ENCODE measurements at places on chromosomes 5 and 9.

DNA sequence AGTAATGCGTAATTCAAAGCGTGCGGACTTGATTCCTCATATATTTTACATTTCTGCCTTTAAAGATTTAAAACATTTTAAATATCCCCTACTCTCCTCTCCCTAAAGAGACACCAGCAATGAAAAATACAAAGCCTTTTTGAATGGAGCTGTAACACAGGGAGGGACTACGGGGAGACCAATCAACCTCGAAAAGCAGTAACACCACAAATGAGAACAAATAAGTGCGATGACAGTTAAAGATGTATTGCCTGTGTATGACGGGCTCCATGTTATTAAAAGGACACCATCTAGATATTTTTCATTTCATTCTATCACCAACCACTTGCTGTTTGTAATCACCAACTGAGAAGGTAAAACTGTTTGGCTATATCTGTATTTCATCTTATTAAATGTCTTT is 230.3 kb upstream of the TBCA start:
- DNase-seq = no peak

DNA sequence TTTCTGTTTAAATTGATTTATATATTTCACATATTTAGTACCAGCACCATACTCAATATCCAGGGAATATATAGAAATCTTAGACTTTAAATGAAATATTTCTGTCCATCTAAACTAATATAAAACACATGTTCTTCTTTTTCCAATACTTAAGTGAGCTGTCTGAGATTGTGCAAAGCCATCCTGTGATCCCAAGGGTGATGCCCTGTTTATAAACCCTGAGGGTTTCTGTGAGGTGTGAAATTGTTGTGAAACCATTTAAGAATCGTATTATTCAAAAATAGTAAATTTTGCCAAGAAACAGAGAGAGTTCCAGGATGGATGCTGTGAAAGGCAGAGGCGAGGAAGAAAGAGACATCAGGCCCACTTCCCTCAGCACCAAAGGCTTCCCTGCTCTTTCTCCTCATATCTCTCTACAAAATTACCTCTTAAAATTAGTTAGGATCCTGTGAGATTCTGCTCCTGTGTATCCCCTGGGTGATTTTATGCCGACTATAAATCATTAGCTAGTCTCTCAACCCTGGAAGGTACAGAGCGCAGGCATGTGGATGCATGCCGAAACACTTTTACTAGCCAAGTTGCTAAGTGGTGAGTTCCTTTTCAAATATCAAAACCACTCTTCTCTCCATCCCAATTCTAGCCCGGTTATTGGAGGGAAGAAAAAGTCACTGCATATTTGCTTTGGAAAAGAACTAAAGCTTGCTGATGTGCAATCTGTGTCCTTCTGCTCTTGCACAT is 183.0 kb downstream of the GLIS3 start:
- no peak for DNase-seq

DNA sequence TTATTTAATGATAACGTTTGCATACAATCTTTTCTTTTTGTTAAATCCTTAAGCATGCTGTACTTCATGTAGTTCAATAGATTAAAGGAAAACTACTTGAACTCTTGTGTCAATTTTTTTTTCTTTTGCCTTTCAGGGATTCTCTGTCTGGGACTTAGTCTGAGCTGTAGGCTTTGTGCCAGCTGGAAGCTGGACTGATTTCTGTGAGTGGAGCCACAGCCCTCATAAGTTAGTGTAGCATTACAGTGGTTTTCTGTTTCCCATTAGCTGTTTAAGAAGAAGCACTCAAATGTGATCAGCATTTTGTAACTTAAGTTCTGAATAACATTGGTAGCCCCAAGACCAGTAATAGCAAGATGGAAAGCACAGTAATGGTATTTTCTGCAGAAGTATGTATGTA is 330.6 kb upstream of the MEF2C start:
- DNase-seq = no peak

DNA sequence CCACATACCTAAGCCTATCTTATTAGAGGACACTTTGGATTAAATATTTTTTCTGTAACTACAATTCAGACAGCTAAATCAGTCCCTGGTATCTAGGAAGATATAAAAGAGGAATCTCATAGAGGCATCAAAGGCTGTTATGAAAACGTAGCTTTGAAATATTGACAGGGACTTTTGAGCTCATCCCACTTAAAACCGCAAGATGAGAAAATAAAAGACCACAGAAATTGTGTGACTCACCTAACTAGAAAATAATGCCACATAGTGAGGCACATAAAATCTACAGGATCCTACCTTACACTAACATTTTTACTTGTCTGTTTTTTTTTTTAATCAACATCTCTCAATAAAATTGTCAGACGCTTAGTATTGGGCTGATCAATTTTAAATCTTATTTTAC is 686.5 kb upstream of the COX7C start:
- DNase-seq = no peak

GRCh38 chr5:177447611-177448243 is 1.1 kb downstream of the PRR7 start:
- peak; percentile 93 for DNase-seq

DNA sequence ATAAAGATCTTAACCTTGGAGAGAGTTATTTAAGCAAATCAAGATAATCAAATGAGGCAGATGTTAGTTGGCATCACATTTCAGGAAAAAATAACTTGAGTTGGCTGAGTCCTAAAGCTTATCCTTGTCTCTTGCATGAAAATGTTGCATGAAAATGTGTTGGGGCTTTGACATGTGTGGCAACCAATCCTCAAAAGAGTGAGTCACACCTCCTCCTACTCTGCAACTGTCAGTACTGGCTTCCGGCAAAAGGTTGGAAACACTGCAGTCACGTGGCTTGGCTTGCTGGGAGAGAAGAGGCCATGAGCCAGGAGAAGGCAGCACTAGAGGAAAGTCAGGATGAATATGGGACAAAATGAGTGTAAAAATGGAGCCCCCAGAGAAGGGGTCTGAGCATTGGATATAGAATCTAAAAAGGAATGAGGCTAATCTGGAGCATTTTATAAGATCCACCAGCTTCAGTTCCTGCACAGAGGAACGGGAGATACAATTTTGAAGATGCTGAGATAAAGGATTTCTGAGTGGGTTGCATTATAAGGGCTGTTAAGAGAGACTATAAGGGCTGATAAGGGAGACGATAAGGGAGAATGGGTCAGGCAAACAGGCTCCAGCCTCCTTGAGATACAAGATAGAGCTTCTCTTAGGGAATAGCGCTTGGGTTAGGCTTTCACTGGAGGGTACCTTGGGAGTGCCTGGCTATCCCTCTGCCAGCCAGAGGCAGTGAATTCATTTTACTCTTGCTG is 43.1 kb downstream of the SPATA31D1 start:
- no peak for DNase-seq

All from T1000 (cell line).